ENCODE measurements at places on chromosomes 6 and 20.

- DNase-seq, result no peak
Observed at GRCh38 chr6:169926617-169927417, 175.4 kb downstream of the ERMARD start.

DNA sequence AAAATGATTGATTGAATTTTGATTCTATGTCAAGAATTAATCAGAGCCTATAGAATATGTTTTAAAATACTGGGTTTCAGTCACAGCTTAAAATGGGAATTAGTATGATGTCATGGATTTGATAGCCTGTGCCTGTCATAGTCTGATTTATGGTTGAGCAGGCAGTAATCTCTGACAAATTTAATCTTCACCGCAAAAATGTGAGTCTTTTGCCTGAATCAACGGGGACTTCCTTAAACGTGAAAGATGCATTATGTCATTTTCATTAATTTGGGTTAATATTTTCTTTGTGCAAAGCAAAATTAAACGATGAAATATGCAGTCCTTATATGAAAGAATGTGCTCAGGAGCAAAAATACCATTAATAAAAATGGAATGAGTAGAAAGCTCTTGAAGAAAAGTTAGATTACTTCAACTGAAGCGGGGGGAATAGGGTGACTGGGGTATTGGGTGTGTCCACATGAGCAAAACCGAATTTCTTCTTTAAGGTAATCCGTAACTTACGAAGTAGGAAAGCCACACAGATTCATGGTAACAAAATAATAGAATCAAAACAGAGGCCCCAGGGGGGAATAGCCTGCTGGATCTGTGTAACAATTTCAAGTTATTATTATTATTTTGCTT, 339.6 kb upstream of the NOX3 start:
- DNase-seq, result no peak

- no peak for DNase-seq
Observed at GRCh38 chr6:21767891-21768648, 174.5 kb downstream of the SOX4 start.

- no peak for DNase-seq
Observed at GRCh38 chr6:47344022-47344421, 34.3 kb upstream of the TNFRSF21 start.

DNA sequence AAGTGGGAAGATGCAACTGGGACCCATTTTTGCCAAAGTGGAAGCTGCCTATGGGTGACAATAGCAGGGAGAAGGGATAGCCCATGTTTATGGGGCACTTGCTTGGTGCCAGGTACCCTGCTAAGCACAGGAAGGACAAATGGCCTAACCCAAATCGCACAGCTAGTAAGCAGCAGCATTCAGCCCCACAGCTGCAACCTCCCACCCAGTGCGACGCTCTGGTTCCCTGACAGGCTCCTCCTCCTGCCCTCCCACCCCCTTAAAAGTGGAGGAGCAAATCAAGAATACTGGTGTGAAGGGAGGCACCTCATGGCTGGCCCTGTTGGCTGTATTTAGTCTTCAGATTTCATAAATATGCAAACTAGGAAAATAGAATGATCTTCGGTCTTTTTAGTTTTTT, 76.2 kb downstream of the RIN2 start:
- no peak for DNase-seq

GRCh38 chr20:32208499-32209154, 947 bp downstream of the POFUT1 start:
- no peak for DNase-seq

- DNase-seq, result no peak
Observed at GRCh38 chr6:96685702-96686101, 122.8 kb downstream of the FHL5 start.

DNA sequence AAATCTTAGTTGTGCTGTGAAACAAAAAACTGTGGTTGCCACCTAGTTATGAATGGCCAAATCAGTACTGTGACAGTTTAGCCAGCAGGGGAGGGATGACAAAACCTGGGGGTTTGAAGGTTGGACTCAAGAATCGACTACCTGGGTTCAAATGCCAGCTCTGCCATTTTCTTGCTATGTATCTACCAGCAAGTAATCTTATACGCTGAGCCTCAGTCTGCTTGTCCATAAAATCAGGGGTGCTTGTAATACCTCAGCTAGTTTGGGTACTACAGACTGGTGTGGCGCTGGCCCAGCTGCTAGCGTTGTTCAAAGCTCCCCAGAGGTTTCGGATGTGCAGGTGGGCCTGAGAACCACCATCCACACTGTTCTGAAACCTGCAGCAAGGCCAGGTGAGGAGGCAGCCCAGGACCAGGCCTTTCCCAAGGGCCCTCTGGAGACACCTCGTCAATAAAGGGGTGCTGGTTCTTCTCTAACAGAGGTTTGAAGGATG, 40.4 kb downstream of the TRAM2 start:
- no peak for DNase-seq

- DNase-seq, result no peak
Observed at GRCh38 chr6:24060982-24061754, 64.8 kb upstream of the NRSN1 start.

DNA sequence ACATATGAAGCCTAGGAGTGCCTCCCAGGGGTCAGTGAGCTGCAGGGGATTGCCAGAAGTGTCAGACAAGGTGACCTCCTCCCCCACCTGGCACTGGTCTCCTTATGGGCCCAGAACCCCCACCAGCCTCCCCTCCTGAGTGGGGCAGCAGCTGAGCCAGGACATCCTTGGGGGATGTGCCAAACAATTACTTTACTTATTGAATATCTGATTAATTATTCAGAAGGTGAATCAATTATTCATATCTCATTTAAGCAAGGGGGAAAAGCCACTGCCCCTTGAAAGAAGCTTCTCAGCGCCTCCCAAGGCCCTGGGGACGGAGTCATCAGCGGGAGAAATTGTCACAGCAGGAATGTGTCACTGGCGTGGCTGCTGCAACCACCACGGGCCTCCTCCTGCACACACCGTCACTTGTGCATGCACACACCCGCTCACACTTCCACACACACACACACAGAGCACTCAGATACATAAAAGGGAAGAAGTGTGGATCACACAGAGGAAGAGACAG, 123.4 kb upstream of the MAFB start:
- DNase-seq, result no peak

DNA sequence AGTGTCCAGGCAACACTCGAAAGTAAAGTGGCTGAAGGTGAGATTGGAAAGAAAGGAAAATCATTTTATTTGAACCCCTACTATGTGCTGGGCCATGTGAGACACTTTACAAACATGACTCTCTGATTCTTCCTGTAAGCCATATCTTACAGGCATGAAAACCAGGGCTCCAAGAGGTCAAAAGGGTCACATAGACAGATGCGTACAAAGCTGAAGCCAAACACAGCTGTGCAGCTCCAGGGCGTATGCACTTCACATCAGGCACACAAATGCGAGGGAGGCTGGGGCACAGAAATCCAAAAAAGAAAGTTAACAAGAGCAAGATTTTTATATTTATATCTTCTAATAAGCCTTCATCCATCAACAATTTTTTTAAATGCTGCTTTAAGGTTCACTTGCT, 176.5 kb downstream of the PHACTR1 start:
- no peak for DNase-seq

- DNase-seq, result no peak
Observed at GRCh38 chr6:101961357-101961756, 567.8 kb downstream of the GRIK2 start.

DNA sequence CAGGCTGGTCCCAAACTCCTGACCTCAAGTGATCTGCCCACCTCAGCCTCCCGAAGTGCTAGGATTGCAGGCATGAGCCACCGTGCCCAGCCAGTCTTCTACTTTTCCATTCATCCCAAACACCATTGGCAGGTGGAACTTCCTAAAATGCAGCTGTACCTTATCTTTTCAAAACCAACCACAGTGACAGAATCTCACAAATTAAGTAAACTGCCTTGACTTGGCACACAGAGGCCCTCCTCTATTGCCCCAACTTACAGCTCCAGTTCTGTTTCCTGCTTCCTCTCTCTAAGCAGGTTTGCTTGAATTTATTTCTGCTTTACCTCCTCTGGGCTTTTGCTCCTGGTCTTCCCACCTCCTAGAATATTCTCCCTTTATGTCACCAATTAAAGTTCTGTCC, 7.6 kb downstream of the MYB start:
- no peak for DNase-seq

GRCh38 chr6:69917834-69918233, 51.5 kb downstream of the COL19A1 start:
- DNase-seq, result peak; percentile 35

DNA sequence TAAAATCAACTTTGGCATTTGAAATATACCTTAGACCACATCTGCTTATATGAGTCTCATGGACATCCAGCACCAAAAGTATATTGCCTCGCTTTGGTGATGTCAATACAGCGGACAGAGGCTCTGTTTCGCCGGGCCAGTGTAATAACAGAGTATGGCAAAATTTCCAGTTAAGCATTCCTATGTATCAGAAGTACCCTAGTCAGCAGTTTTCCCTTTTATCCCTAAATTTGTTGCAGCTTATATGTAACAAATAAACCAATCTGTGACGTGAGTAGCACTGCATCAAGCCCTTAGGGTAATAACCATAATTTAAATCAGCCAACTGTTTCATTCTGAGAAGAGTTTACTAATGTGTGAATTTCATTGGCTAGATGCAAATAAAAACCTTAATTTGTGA, 585.5 kb upstream of the ADGRB3 start:
- DNase-seq, result no peak

DNA sequence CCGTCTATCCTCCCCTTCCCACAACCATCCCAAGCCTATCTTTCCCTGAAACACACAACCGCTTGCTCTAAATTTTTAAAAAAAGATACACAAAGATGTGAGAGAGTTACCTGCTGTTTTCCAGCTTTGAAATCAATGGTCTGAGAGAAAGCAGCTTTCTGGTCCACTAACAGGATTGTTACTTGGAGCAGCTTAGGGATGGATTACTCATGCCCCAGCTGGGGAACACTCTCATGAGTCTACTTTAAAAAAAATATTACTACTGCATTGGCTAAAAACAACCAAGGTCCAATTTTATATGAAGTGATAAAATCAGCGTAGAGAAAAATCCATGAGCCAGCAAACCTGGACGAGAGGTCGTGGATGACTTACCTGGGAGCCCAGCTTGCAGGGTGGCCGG, 29.6 kb upstream of the FOXC1 start:
- DNase-seq, result no peak

DNA sequence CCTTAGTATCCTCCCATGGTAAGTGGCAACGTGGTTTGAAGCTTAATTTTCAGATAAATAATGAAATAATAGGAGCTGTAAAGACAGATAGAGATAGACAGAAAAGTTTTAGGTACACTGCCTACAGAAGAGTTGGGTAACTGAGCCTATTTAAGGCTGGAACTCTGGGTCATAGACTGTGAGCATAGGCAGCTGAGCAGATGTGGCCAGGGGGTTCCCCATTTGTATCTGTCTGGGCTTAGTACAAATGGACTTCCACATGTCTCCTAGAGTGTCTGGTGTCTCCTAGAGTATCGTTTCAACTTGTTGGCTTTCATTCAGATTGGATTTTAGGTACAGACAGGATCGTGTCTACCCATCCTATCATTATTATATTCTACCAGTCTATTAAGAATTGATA, 649.8 kb downstream of the DHX35 start:
- DNase-seq, result no peak

DNA sequence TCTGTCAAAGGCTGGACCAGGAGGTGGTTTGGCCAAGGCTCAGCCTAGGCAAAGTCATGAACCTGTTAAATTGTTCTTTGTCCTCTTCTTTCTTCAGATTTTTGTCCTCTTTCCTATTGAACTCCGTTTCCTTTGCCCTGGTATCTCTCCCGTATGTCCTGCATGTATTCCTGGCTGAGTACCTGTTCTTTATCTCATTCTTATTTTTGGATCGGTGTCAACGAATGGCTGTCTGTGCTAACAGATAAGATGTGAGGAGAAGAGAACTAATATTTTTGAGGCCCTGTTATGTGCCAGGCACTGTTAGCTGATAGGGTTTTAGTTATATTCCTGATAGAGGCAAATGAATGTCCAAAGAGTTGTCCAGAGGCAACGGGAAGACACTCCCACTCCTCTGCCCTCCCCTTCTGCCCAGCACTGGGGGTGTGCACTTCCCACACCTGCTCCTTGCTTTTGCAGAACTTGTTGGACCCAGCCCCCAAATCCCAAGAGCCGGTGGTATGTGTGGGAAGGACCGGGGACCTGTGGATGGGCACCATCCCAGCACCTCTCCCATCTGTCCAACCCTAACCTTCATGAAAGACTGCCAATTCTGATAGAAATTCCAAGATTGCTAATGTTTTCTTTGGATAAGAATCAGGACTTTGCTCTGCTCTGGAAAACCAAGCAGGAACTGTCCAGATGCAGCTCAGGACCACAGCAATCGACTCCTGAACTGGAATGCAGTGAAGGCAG, 20.6 kb downstream of the MMP24OS start:
- no peak for DNase-seq

- DNase-seq, result no peak
Observed at GRCh38 chr6:17998442-17998841, 11.0 kb upstream of the KIF13A start.

DNA sequence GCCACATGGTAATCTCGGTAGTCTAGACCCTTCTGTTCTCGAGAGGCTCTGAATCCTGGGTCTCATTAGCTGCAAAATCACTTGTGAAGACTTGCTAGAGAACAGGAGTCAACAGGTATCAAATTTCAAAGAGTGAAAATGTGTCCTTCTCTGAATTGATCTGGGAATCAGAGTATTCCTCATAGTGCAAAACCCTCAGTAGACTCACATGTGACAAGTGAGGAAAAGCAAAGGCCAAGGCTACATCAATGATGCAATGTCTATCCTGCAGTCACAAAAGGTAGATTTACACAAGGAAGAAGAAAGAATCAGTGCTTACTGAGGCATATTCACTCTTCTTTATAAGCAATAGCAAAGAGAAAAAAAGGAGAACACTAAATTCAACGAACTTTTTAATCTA, 1220.0 kb upstream of the GJE1 start:
- no peak for DNase-seq

GRCh38 chr20:45752746-45753145, 30.6 kb downstream of the SPINT4 start:
- no peak for DNase-seq

All from posterior vena cava (tissue), 2 donors.